Substantia nigra (tissue), 51 donors: ENCODE measurements at places on chromosomes 5 and 9.

DNA sequence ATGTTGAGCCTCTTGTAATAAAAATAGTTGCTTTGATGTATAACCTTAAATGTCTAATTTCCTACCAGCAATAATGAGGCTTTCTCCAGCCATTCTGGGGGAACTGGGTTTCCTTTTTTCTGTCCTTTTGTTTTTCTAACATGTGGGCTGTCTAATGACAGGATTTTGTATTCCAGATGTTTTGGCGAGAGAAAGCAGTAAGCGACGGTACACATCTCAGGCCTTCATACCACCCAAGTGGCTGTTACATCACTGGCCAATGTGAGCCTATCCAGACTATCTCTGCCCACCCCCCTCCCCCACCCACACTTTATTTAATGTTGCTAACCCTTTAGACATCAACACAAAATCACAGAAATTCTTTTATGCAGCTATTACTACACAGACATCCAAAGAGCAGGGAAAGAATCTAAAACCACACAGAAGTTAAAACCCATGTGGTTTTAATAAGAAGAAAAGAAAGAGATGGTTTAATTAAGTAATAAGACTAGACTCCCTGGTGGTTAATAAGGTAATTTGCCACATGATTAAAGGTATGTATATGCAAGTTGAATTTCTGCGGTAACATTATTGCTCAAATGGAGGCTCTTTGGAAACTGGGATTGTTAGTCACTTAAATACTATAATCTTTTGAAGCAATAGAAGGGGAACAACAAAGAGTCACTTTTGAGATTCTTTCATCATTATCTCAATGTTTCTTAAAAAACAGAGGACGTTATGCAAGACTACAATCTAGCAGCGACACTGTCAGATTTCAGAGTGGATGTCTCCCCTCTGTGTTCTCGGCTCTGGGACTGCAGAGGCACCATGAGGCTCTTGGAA lies 365.1 kb downstream of the ENC1 start:
- DNase-seq, result no peak

DNA sequence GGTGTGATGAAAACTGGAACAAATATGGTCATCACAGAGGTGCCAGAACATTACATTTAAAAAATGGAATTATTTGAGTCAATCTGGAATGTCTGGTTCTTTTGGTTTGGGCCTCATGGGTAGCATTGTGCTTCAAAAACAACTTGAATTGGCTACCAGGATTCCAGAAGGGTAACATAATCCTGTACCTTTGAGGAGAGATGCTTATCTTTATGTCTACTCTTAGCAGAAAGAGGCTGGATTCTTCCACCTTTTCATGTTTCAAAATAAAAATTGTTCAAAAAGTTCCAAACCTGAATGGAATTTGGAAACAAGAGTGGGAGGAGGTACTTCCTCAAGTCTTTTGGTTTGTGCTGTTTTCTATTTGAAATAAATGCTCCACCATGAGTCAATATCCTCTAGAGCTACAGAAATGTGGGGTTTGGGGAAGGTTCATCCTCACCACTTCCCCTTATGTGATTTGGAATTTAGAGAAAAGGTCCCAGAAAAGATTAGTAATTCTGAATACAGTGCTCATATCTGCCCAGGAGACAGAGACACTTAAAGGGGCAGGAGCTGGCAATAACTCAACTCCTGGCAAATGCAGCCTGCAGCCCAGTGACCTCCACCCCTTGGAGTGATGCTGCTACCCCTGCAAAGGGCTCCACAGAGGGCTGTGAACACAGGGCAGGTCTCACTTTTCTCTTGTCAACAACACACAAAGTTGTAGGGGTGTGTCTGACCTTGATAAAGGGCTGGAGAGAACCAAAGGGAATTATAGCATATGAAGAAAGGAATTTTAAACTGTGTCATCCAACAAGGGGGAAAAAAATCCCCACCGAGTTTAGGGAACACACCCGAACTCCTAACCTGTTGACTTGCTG lies 272.8 kb downstream of the CWC27 start:
- DNase-seq, result no peak

- no peak for DNase-seq
Measured at GRCh38 chr5:169423580-169424278, 122.8 kb upstream of the SLIT3 start.

DNA sequence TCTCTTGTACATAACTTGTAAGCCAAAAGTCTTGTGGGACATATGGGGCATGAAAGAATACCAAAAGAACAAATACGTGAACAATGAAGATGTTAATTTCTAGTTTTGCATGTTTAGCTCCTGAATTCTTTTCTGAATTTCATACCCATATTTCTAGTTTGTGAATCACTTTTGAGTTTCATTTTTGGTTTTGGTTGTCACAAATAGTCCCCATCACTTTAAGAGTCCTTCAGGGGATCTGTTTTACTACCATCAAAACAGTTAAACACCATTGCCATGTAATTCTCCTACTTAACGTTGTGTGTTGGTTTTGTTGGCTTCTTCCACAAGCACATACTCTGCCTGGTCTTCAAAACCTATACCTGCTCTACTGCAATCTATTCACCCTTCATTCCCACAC lies 27.0 kb downstream of the VCAN start:
- DNase-seq, result no peak

- no peak for DNase-seq
Measured at GRCh38 chr5:80435476-80435875, 27.6 kb downstream of the ZFYVE16 start.

- DNase-seq, result no peak
Measured at GRCh38 chr5:137836997-137837396, 30.7 kb upstream of the MYOT start.

- DNase-seq, result no peak
Measured at GRCh38 chr5:56479696-56480077, 246.6 kb upstream of the ANKRD55 start.

GRCh38 chr5:21221616-21222015 lies 1233.6 kb upstream of the CDH18 start:
- DNase-seq, result no peak

- DNase-seq, result no peak
Measured at GRCh38 chr5:81590498-81591384, 160.2 kb downstream of the SSBP2 start.

GRCh38 chr9:89606049-89606623 lies 1.3 kb downstream of the GADD45G start:
- peak; percentile 35 for DNase-seq

DNA sequence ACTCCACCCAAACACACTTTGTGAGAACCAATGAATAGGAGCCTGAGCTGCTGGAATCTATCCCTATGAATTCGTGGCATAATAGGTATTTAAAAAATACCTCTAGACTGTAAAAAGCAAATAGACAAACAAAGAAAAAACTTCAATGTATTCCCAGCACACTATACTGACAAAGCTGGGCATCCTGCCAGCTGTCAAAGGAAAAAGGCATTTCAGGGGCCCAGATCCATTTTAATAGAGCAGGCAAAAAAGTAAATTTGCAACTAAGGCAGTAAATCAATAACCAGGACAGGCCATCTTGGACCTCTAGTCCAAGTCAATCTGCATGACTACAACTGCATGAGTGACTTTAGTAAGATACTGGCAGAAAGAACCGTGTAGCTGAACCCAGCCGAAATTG lies 25.6 kb upstream of the LARP1 start:
- no peak for DNase-seq

DNA sequence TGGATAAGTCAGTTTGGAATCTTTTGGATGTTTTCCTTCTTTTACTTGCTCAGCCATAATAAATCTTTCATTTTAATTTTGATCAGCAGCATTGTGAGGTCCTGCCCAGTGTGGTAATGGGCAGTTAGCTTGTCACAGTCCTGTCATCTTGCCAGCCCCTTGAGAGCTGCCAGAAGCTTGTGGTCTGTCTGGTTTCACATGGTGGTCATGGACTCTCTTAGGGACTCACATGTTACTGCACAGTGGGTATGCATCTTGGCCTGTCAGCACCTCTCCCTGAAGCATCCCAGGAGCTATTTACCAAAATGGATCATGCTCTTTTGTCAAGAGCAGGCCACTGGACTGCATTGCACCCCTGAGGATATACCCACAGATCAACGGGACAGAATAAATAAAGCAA lies 60.3 kb downstream of the DAPK1 start:
- DNase-seq, result no peak

GRCh38 chr9:21985964-21986667 lies 8.1 kb downstream of the CDKN2A start:
- DNase-seq, result no peak

GRCh38 chr9:36129139-36129538 lies 7.4 kb upstream of the GLIPR2 start:
- DNase-seq, result no peak

GRCh38 chr9:26169708-26170107 lies 491.5 kb upstream of the TUSC1 start:
- DNase-seq, result no peak
